ENCODE measurements at places on chromosomes 6 and 20.

GRCh38 chr6:4478098-4478497, 298.1 kb upstream of the CDYL start:
- no peak for DNase-seq

- DNase-seq: no peak
These were observed 188.2 kb upstream of the PREP start for GRCh38 chr6:105591053-105591452.

DNA sequence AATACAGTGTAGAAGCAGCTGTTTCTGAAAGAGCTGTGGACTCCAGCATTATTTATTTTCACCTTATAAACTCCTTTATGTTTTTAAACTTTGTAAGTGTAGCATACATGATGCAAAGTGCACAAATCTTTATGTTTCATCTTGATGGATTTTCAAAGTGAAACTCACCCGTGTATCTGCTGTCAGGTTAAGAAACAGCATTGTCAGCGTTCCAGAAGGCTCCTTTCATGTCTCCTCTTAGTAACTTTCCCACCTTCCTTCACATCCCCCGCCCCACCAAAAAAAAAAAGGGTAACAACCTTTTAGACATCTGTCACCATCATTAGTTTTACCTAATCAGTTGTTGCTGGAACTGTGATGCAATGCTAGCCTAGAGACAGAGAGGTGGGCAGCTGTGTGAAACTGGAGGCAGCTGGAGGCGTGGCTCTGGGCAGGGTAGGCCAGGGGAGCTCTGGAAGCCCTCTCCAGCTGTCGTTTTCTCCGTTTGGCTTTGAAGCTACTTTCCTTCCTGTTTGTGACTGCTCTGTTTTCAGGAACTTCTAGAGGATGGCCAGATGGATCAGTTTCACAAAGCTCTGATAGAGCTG, 7.2 kb downstream of the ACTR5 start:
- no peak for DNase-seq

GRCh38 chr6:19309661-19310060, 527.5 kb upstream of the ID4 start:
- DNase-seq: no peak

DNA sequence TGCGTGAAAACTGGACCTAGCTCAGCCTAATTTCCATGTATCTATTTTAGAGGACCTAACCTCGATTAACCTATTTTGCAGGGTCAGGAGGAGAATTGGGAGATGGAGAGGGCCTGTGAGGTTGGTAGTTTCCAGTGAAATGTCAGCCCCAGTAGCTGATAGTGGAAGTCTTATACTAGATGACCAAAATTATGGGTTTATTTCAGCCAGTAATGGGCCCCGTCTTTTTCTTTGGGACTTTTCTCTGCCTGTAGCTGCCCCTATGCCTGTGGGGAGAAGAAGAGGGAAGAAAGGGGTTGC, 37.8 kb downstream of the RREB1 start:
- DNase-seq: no peak

- DNase-seq: peak; percentile 50
These were observed 15.5 kb upstream of the CLDN20 start for GRCh38 chr6:155248008-155249001.

- no peak for DNase-seq
These were observed 178.4 kb downstream of the MTHFD1L start for GRCh38 chr6:151043944-151044343.

- DNase-seq: no peak
These were observed 30.2 kb upstream of the RNF8 start for GRCh38 chr6:37323580-37323979.

DNA sequence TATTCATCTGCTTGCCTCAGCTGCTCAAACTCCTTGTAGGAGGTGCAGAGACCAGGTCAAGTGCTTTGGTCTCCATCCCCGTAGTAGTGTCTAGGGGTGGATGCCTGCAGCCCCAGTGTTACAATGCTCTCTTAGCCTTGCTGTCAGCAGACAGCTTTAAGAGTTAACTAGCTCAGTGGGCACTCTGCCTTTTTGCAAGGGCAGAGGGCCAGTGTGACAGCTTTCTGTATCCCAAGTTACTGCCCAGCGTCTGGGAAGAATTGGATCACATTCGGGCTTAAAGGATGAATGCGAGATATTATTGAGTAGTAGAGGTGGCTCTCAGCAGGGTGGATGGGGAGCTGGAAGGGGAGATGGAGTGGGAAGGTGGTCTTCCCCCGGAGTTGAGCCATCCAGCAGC, 339.9 kb upstream of the RNF217 start:
- no peak for DNase-seq

- DNase-seq: peak; percentile 17
These were observed 382.7 kb downstream of the C6orf118 start for GRCh38 chr6:164926686-164927085.

DNA sequence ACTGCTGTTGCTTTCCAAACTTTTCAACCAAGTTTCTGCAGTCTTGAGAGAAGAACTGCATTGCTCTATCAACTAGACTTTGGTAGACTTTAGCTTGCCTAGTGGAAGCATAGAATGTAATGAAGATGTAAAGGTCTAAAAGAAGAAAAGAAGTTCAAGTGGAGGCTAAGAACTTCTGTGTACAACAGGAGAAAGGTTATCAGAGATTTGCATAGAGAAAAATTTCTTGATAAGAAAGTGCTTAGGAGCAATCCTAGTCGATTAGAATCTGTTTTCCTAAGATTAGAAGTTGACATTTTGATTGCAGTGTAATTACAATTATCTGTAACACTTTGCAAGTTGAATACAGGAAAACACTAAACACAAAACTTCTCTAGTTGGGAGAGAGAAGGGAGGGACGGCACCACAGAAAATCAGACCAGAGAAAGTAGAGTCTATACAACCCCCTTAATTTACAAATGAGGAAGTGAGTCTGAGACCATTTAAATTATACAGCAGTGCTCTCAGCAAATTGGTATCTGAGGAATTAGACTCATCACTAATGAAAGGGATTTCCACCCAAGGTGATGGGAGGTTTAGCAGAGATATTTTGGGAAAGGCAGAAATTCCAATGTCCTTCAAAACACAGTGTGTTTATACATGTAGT, 194.3 kb upstream of the MARCKS start:
- DNase-seq: no peak

- DNase-seq: no peak
These were observed 98.9 kb upstream of the CST7 start for GRCh38 chr20:24850176-24850575.

DNA sequence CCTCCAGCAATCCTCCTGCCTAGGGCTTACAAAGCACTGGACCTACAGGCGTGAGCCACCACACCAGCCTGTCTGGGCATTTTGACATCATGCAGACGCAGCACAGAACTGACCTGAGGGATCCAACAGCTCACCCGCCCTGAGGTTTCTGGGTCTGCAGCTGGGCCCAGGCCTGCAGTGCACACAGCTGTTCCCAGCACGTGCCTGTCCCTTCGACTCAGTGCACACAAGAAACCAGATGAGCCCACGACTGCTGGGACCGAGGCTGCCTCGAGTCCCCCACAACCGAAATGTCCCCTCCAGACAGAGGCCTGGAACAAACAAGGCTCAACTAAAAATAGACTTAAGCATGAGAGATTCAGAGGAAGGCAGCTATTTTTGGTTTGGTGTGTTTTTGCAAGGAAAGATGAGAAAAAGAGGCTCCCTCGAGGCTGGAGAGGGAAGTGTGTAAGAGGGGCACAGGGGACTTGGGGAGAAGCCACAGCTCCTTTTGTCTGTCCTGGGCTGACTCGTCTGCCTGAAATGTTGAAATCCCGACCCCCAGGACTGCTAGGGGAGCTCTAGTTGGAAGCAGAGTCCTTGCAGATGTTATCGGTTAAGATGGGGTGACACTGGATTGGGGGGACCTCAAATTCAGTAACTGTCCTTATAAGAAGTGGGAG, 66.3 kb downstream of the YTHDF1 start:
- no peak for DNase-seq

DNA sequence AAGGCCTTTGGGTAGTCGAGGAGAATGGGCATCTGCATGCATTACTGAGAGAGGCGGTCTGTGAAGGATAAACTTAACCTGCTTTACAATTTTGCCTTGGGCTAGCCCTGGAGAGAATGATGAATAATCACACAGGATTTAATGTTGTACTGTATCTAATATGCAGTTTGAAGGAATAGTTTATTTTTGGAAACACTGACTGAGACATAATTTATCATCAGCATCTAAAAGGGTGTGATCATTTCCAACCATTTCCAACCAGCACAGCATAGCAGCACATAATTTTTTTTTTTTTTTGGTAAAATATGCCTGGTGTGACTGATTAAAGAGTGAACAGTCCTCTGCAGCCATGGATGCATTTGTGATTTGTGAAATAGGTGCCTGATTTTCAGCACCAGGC, 519.5 kb downstream of the PHF3 start:
- no peak for DNase-seq

- DNase-seq: peak; percentile 51
These were observed 189.1 kb upstream of the SUPT3H start for GRCh38 chr6:45566882-45567281.

DNA sequence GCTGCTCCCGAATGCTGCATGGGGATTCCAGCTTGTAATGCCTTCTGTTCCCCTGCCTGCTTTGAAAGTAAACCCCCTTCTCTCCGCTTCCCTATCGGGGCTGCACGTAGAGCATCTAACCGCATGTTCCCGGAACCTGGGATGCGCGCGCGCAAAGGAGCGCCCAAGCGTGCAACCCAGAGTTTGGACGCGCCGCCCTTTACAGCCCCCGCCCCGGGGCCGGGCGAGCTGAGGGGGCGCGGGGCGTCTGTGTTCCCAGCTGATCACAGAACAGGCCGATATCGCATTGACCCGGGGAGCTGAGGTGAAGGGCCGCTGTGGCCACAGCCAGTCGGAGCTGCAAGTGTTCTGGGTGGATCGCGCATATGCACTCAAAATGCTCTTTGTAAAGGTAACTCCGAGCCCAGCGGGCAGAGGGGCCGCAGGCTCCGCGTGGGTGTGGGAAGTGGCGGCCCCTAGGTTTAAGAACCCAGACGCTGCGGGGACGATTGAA, 1.4 kb downstream of the LAMP5 start:
- no peak for DNase-seq

DNA sequence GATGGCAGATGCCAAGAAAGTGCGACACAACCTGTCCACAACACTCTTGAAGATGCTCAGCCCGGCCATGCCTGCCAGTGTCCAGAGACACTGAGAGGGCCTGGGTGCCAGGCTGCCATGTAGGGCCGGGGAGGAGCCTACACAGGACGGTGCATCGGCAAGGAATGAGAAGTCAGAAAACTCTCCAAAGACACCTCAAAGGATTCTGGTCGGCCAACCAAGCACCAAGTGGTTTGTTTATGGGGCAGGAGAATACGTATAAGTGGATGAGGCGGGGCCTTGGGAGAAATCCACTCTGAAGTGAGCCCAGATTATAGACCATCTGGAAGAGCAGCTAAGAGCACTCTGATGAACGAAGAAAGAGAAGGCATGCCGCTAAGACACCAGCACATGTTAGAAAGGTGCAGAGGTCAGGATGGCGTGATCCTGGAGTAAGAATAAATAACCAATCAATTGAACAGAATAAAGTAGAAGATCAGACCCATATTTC, 120.7 kb upstream of the FOXQ1 start:
- no peak for DNase-seq

GRCh38 chr20:63262836-63263235, 8.6 kb upstream of the NKAIN4 start:
- no peak for DNase-seq

DNA sequence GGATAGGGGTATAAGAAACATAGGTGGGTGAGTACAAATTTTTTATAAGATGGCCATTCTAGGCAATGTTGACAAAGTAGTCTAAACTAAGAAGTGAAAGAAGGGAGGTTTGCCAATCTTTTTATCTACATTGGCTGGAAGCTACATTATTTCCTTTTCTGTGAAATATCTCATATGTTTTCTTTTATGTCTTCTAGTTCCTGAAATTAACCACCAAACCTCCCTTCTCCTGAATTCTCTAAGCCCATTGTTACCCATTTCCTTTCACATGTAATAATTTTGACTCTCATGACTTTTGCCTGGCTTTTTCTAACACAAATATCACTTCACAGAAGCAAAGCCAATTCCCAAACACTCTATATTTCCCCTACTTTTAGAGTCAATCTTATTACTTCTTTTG, 496.2 kb upstream of the JAG1 start:
- no peak for DNase-seq

GRCh38 chr20:17934141-17934862, 34.3 kb downstream of the SNX5 start:
- DNase-seq: no peak

GRCh38 chr6:90463359-90463758, 123.5 kb downstream of the MAP3K7 start:
- DNase-seq: no peak

- DNase-seq: no peak
These were observed 66.7 kb upstream of the ZNF217 start for GRCh38 chr20:53660078-53660909.

- DNase-seq: no peak
These were observed 17.5 kb downstream of the RIN2 start for GRCh38 chr20:19775353-19776253.

GRCh38 chr6:34658605-34659265, 37.8 kb downstream of the ILRUN start:
- no peak for DNase-seq

DNA sequence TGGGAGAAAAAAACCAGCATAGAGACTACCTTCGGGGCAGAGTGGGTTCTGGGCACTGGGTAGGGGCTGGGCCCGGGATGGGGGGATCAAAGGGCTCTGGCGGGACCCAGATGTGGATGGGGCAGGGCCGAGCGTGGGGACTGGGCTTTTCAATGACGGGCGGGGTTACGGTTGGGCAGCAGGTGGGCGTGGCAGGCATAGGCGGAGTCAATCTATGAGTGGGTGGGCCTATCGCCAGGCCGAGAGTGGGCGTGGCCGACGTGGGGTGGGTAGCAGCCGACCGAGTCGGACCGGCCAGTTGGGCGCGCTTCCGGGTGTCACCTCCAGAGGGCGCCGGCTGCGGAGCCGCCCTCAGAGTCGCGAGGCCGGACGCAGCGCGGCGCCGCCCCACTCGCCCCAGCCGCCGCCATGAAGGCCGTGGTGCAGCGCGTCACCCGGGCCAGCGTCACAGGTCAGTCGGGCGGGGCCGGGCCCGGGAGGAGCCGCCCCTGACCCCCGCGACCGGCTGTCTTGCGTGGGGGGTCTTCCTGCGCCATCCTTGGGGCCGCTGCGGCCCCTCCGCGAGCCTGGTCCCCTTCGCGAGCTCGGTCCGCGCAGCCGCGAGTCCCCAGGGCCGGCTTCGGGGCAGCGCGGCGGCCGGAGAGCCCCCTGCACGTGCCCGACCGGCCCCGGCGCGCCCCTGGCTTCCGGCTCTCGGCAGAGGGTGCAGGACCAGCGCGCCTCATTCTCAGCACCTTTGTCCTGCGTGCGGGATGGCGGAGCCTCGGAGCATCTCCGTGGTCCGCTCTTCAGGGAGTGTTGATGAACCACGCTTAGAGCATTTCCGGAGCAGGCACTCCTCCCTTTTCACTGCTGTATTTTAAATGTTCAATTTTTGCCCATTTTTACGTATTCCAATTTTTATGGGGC, at the start of gene DTD1:
Gene DTD1 (plus strand): TSS at position 390 of the 909 bp plus-strand sequence. CDS start 19 bp downstream, at position 409.
- DNase-seq: peak; percentile 93

- DNase-seq: no peak
These were observed 188.7 kb upstream of the CEP162 start for GRCh38 chr6:84416043-84416657.

Data from SK-MEL-5 (cell line).